ENCODE measurements at places on chromosomes 3 and 15.

DNA sequence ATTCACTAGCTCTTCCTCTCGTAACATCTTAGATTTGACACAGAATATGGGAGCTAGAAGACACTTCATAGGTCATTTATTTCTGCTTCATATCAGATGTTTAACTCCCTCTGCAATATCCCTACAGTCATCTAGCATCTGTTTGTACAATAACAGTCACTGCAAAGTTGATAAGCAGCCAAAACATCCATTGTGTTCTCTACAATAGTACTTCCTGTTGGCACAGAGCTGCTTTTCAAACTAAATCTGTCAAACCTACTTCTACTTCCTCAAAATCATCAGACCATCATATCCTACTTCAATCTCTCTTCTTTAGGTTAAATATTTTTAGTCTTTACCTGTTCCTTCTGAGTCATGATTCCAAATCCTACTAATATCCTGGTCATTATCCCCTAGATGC lies 233.2 kb downstream of the FGF12 start:
- DNase-seq, result peak; percentile 66

- no peak for DNase-seq
Measured at GRCh38 chr15:23035964-23036566, 3.3 kb downstream of the TUBGCP5 start.

DNA sequence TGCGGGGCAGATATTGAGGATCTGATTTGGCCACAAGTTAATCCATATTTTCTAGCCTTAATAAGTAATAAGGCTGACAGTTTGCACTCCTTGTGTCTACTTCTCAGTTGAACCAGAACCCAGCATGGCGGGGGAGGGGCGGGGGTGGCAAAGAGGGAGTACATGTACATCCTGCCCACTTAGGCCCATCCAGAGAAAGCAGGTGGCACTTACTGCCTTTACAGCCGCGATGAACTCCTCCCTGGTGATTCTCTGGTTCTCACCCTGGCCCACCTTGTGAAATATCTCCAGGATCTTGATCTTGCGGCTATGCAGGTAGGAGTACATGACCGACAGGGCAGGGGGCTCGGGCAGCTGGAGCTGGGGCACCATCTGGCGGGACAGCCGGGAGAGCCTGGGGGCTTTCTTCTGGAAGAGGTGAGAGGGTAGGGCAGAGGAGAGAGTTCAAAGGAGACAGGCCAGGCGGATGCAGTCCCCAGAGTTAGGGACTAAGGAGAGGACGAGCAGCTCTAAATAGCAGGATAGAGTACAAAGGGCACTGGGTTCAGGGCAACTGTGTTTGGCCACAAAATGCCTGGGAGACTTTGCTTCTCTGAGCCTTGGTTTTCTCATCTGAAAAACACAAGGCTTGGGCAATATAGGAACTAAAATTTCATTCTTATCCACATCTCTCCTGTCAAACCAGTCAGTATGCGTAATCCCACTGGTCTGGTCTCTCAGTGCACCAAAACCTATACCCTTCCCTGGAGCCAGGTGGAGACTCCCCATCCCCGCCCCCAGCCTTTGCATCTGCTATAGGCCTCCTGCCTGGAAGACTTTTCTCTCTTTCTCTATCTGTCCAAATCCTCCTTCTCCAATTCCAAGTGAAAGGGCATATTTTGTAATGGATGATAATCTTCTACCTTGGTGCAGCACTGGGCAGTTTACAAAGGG lies 10.1 kb downstream of the EFCAB12 start:
- DNase-seq, result no peak

DNA sequence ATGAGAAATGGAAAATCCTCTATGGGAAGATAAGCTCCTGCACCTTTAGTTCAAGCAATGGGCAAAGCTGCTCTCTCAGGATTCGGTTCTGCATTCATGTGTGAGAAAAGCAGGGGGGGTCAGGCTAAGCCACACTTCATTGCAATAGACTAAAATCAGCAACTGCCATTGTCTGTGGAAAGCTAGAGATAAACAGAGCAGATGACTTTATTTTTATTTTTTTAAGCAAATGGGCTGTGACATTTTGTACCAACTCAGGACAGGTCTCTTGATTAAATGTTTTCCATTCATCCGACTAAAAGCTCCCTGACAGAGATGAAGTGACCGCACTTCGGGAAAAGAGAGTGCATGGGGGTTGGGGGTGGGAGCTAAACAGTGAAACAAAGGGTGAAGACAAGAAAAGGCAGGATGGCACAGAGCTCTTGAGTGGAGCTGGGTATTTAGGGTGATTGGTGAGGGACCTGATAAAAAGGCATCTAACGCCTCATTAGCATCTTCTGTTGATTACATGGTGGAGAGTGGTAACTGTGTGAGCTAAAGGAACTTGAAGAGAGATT lies 987.4 kb downstream of the TUSC7 start:
- DNase-seq, result no peak

DNA sequence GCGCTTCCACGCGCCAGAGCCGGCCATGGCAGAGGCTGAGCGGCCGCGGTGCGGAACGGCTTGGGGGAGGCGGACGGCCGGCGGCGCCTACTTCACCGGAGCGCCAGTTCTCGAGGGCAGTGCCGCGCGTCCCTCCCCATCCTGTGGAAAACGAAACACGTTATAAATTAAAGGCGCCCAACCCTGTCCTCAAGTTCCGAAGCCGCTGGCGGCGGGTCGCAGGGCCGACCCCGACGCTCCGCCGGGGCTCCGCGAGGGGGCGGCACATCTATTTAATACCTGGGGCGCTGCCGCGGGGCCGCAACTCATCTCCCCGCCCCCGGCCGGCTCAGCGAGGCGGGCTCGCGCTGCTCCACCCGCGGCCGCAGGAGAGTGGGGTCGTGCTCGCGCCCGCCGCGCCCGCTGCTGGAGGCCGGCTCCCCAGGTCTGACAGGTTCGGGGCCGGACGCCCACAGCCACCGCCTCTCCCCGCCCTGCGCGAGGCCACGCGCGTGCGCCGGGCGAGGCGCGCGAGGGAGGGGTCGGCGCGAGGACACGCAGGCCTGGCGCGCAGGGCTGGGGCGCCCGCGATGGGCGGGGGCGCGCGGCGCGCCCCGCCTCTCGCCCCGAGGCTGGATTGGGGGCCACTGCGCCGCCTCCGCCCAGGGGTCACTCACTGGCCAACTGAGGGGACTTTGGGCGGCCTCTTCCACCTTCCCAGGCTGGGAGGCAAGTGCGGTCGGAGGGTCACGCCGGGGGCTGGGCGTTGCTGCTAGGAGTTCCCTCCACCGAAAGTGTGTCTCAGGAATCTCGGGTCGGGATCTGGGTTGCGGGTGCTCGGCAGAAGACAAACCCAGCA lies at the start of gene SLC30A4:
Gene SLC30A4 (minus strand): TSS at position 428 of the 838 bp plus-strand sequence. CDS start 401 bp downstream, at position 27.
- DNase-seq, result peak; percentile 12

DNA sequence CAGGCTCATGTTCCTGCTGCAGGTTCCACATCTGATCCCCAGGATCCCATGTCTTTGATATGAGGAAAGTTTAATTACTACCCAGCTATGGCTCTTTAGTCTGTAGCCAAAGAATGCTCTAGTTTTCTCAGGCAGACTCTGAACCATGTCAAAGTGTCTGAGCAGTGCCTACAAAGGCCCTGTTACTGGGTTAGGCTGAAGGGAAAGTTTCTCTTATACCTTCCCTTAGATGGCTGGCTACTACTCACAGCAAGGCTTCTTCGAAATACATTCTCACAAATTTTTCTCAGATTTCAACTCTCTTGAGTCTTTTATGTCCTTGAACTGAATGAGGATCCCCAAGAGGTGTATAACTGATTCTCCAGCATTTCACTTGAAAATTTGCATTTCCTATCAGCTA lies 102.4 kb downstream of the NR1D2 start:
- DNase-seq, result no peak

GRCh38 chr3:78825118-78825857 lies 942.5 kb downstream of the ROBO1 start:
- DNase-seq, result no peak

DNA sequence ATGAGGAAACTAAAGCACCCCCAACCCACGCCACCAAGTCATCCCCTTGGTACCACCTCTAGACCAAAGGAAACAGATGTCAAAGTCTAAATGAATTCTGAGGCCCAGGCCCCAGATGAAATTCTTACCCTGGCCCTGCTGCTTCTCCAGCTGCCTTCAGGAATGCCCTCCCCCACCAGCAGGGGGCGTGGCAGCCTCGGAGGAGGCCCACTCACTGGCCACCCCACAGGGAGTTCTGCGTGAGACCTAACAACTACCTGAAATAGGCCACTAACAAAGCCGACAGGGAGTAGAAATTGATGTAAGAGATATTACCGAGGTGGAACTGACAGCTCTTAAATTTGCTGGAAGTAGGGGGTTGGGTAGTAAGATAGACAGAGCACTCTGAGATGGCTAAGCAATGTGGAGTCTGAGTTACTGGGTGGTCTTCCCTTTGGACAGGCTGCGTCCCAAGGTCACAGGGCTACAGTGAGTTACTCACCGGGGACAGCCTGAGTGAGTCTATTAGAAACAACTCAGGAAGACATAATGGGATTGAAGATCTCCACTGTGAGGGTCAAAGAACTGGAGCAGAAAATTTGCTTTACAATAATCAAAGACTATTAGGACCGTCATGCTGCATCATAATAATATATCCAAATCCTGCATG lies 240.7 kb downstream of the SHOX2 start:
- no peak for DNase-seq

GRCh38 chr3:185647134-185647879 lies 61.2 kb downstream of the SENP2 start:
- no peak for DNase-seq

GRCh38 chr15:52360229-52361203 lies 64.9 kb upstream of the MYO5C start:
- no peak for DNase-seq

DNA sequence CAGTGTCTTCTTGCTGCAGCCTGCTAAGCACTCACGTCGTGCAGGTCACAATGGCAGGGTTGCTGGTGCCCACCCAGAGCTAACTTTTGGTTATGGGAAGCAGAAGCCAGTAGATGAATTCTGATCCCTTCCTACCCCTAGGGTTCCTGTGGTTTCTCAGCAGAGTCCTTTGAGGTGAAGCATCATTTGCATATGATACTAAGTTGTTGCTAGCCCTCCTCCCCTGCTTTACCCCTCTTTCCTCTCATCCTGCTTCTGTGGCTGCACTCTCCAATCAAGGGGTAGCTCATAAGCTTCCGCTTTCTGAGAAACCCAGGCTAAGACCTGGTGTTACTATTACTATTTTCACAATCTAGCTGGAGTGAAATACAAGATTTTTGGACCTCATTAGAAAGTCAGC lies 22.1 kb upstream of the HEG1 start:
- no peak for DNase-seq

DNA sequence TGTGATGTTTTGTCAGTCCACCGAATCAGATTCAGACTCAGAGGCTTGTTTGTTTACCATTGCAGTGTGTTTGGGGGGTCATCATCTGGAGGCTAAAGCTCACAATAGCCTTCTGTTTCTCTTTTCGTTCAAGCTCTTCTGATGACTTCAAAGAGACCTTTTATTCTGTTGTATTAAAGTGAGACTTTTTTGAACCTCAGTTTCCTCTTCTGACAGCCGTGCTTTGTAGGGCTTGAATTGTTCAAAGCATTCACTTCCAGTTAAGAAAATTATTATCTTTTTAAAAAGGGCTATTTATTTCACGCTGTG lies 1.3 kb downstream of the PXK start:
- DNase-seq, result no peak

- DNase-seq, result no peak
Measured at GRCh38 chr3:62795978-62796657, 79.1 kb downstream of the CADPS start.

GRCh38 chr15:72319360-72319984 lies 485 bp downstream of the CELF6 start:
- no peak for DNase-seq

- DNase-seq, result no peak
Measured at GRCh38 chr3:171234298-171235010, 207.9 kb upstream of the SLC2A2 start.

- DNase-seq, result no peak
Measured at GRCh38 chr15:60797444-60798040, 318.6 kb upstream of the ICE2 start.

DNA sequence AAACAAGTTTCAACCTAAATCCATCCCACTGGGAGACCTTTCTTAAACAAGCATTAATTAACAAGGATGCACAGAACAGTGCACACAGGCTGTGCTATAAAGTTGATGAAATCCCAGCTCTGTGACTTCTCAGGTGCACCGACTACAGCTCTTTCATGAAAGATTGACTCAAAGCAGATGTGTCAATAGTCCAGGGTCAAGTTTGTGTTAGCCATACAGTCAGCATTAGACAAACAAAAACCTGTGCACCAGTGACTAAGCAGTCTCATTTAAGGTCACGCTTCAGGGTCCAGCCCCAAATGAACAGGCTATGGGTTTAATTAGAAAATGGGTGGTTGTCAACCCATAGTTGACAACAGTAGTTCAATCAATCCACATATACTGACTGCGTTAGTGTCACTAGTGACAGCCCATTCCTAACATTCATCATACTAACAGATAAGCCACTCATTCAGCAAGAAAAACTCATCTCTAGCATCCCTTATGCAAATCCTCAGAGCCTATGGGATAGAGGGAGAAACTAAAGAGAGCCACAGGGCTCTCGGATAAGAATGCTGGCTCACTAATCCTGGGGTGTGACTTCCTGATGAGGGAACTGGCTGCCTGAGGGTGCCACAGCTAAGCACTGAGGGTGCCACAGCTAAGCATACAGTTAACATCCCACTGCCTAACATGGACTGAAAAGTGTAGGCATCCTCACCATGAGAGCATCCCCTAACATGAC lies 84.1 kb downstream of the WNT5A start:
- no peak for DNase-seq
